Inflammatory macrophage treated with lipopolysaccharide for 1 hour (primary cell): ENCODE measurements at places on chromosomes 16 and 17.

DNA sequence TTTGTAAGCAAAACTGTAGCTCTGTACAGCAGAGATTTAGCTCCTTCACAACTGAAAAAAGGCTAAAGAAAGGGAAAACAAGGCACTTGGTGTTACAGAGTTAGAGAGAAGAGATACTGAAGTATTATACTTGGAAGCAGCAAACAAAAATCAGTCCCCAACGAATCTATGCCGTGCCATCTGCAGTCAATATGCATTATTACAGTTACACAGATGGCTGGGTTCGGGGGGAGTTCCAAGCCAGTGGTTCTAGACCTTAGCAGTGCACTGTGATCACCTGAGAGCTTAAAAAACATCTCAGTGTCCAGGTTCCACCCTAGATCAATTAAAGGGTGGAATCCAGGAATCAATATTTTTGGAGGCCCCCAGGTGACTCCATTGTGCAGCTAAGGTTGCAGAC lies 489.9 kb downstream of the SHISA9 start:
- no peak for DNase-seq

DNA sequence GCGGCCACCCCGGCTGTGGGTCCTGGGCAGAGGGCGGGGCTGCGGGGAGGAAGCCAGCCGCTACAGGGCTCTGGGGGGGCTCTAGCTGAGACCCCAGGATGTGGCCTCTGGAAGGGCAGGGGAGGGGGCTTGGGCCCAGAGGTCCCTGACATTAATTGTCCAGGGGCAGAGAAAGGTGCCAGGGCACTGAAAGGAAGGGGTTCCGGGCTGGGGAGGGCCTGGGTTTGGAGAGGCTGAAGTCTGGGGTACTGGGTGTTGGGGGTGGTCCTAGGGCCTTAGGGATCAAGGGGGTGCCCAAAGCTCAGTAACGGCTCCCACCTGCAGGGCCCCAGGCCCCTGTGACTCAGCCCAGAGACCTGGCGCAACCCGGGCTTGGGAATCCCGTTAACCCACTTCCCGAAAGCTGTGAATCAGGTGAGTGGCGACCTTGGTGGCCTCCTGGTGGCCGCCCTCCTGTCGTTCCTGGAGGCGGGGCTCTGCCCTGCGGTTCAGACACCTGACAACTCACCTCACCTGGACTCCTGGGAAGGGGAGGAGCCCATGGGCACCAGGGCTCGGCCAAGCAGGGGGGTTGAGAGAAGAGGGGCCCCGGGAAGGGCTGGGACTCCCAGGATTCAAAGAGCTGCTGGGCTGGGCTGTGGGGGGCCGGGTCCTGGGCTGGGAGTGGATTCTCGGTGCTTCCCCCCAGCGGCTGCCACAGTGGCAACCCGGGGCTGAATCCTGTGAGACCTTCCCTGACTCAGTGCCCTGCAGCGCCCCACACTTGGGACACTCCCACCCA lies 465 bp upstream of the PRSS22 start:
- no peak for DNase-seq

- no peak for DNase-seq
These were observed 10.1 kb downstream of the COPZ2 start for GRCh38 chr17:48027322-48027981.

DNA sequence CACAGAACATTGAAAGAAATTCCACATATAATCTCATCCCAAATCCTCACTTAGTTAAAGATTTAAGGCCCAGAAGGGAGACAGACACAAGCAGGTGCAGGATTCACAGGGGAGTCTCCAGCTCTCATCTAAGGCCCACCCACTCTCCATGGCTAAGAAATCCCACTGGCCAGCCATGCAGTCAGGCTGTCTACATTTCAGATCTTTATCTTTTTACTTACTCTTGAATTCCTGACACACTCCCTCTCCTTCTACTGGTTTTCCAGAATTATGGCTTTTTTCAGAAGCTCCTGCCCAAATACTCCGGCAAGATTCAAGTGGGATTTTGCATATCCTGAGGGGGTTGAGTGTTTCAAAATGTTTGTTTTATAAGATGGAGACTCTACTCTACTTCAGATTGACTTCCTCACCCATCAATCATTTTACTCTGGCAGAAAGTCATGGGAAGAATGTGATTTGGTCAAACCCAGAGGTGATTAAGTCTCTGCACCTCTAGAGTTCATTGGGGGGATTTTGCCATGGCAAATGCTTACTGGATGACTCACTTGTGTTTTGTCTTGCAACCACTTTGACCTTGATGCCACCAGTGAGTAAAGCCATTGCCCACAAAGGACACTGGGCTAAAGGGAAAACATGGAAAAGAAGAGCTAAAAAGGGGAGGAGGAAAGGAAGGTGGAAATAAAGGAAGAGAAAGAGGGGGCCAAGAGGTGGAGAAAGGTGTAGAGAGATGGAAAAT lies 688.8 kb upstream of the SALL1 start:
- DNase-seq, result no peak

DNA sequence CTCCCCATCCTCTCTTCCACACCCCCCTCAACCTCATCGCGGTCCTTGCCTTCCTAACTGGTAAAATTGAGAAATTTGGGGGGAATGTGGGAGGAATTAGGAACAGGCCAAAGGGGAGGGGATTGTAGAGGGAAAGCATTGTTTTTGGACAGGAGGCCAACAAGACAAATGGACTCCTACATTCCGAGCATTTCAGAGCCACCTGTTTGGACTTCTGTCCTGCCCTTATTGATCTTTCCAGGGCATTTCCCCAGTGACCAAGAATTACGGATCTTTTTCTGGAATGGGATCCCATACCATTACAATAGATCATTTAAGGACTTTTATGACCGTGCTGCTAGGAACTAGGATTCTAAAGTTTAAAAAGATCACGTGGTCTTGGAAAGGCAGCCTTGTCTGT lies 221.3 kb upstream of the ASIC2 start:
- DNase-seq, result no peak

- DNase-seq, result no peak
These were observed 243.9 kb upstream of the RBFOX1 start for GRCh38 chr16:7088711-7089110.

- DNase-seq, result no peak
These were observed 42.9 kb upstream of the MRTFB start for GRCh38 chr16:14028202-14028601.

DNA sequence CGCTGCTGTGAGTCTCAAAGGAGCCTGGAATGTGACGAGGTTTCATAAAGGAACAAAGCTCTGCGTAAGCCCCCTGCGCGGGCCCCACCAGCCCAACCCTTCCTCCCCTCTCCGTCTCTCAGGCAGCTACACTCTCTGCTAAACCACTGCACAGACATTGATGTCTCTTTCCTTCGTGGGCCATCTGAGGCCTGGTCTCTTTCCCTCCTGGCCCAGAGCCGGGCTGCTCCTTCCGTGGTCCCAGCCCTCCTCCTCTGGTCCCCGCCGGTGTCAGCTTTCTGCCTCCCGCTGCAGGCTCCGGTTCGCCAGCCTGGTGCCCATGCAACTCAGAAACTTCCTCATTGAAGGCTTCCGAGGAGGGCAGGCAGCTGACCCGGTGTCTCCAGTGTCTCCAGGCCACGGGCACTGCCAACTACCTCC lies 7.4 kb downstream of the SCARF1 start:
- no peak for DNase-seq

- peak; percentile 61 for DNase-seq
These were observed 1.9 kb downstream of the GPR142 start for GRCh38 chr17:74369221-74369620.

- DNase-seq, result no peak
These were observed 151.0 kb upstream of the CDC42EP4 start for GRCh38 chr17:73462823-73463222.

DNA sequence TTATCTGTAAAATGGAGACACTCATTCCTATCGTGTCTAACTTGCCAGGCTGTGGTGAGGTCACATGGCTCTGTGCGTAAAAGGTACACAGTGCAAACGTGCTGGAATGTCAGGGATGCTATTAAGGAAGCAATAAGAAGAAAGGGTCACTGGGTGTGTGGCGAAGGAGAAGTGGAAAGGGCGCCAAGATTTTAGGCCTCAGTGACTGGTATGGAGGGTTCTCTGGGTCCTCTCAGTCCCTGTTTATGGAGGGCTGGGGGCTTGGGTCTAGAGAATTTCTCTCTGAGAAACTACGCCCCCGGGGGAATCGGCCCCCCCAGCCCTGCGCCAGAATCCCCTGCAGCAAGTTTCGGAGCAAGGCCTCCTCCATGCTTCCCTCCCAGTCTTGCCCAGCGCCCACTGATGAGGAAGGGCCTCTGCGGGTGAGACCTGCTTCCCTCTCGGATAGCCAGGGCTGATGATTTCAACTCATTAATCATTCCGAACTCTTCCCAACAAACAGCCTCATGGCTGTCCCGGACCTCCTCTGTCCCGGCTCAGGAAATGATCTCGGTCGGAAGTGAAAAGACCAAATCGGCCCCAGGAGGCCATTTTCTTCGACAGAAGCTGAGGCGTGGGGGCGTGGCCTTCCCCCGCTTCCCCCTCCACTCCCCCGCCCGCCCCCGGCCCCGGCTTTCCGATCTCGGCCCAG lies 1.2 kb upstream of the HEXIM1 start:
- DNase-seq, result peak; percentile 53

GRCh38 chr16:15942931-15943690 lies 6.3 kb upstream of the ABCC1 start:
- no peak for DNase-seq

GRCh38 chr17:78923660-78924453 lies 1.3 kb downstream of the TIMP2 start:
- DNase-seq, result peak; percentile 79

DNA sequence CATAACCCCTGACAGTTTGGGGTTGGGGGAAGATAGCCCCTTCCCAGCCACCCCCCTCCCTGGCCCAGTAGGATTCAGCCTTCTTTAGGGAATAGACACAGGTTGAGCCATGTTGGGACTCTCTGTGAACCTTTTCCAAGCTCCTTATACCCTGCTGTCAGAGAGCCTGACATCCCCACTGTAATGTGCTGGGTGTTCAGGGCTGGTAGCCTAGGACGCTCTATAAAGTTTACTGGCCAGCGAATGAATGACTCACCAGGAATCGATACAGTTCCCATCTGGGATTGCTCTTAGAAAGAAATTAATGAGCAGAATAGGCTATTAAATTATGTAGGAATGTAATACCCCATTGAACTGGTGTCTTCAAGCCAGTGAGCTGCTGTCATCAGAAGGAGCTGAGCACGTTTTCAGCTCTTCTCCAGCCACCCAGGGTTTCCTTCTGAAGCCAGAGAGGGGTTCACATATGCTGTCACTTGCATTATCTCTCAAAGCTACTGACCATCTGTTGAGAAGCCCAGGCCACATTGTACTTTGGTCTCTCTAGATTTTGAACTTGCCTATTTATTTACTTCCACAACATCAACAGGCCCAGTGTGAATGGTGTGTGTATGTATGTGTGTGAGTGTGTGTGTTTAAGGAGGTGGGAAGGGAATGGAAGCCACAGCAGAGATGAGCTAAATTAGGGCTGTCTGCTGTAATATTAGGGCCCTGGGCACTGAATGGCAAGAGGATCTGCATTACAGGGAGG lies 64.9 kb downstream of the SPACA3 start:
- no peak for DNase-seq

- no peak for DNase-seq
These were observed 135.6 kb downstream of the MSI2 start for GRCh38 chr17:57391857-57392471.

DNA sequence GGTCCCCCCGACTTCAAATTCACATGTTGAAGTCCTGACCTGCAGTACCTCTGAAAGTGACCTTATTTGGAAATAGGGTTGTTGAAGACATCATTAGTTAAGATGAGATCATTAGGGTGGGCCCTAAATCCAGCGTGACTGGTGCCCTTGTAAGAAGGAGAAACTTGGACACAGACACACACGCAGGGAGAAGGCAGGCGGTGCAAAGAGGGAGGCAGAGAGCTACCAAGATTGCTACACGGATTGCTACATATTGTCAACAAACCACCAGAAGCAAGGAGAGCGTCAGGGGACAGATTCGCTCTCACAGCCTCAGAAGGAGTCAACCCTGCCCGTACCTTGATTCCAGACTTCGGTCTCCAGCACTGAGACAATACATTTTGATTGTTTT lies 6.8 kb upstream of the WBP2 start:
- no peak for DNase-seq

DNA sequence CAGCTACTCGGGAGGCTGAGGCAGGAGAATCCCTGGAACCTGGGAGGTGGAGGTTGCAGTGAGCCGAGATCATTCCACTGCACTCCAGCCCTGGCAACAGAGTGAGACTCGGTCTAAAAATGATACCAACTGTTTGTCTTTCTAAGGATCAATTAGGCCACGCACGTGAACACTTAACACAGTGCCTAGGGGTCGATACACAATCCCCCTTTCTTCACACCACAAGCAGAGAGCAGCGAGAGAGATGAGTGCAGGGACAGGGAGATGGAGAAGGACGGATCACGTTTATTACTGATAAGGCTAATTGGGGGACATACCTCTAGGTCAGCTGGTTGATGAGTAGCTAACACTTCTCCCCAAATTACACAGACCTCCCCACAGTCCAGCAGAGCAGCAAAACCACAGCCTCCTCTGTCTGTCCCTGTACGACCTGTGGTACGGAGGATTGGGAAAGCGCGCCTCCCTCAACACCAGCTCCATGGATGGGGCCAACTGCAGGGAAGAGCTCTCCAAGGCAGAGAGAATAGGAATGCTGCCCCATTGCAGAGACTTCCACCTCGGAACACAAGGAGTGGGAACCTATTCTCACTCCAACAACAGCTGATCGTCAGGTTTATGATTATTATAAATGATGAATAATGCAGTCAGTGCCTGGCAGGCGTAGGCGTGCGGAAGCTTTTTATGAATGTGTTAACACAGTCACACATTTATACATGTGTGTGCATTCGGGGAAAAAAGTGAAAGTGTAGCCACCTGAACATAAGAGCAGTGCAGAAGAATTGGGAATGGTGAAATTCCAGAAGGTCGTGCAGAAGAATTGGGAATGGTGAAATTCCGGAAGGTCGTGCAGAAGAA lies 155.1 kb downstream of the C16orf95 start:
- DNase-seq, result no peak

DNA sequence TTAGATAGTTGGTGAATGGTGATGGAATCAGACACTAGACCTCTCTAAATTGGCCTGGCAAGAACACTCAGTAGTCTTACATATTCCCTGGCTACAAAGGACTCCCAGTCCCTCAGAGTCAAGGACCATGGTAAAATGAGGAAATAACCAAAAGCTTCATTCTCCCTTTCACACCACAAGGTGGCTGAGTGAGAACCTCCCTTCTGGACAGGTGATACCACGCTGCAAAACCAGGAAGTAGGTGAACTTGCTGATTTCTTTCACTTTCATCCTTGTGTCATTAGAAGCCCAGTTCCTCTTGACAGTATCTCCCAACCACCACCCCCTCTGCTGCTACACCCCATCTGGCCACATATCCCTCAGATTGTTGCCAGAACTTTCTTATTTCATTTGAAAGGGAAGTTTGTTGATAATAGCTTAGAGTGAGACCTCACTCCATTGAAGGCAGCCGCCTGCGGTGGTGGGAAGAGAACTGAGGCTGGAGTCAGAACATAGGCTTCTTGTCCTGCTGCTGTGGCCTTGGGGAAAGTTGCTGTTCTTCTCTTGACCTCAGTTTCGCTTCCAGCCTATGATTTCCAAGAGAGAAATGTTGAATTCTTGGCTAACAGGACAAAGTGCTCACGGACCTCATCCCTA lies 290.6 kb upstream of the CCL2 start:
- peak; percentile 9 for DNase-seq
